ENCODE measurements at places on chromosomes 16 and 17.

DNA sequence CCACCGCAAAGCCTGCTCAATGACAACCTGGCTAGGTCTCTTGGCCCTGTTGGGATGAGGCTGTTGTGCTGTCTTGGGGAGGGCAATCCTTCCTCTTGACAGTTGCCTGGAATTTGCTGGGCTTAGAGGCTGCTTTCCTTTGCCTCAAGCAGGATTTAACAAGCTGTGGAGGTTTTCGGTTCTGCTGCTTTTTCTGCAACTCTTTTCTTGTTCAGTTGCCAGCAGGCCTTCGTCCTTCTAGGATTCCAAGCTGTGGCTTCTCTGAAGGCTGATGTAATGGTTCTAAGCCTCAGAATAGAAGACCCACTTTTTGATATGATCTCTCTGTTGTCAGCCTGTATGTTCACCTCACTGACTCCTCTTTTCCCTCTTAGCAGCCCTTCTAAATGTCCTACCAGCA lies 149.5 kb upstream of the HS3ST4 start:
- no peak for DNase-seq

DNA sequence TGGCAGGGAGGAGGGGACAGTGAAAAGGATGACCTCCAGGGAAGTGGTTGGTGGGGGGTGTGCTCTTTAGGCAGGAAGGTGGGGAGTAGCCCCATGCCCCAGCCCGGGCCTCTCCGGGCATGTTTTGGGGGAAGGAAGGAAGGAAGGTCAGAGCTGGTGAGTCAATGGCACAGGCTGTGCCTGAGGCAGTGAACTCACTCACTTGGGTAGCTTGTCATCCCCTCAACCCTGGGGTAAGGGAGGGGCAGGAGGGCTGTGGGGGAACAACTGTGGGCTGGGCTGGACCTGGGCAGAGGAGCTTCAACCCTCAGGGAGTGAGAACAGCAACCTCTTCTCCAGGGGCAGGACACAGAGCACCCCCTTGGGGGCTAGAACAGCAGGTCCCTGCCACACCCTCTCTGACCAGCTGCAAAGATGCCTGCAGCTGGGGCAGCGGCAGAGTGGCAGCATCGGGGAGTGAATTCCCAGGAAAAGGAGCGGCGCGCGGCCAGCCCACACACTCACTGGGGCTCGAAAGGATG lies 6.3 kb downstream of the CSF3 start:
- DNase-seq: peak; percentile 41

DNA sequence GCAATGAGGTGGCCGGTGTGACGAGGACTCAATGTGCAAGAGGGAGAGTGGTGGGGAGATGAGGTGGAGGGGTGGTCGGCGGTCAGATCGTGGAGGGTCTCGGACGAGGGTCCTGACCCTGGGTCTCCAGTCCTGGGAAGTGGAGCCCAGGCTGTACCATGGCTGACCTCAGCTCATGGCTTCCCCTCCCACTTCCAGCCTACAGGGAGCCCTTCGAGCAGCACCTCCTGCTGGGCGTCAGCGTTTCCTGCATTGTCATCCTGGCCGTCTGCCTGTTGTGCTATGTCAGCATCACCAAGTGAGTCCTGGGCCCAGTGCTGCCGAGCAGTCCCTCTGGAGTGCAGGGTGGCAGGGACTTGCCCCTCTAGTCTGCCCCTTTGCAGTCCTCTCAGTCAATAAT lies 41.8 kb downstream of the IL4R start:
- DNase-seq: peak; percentile 45

DNA sequence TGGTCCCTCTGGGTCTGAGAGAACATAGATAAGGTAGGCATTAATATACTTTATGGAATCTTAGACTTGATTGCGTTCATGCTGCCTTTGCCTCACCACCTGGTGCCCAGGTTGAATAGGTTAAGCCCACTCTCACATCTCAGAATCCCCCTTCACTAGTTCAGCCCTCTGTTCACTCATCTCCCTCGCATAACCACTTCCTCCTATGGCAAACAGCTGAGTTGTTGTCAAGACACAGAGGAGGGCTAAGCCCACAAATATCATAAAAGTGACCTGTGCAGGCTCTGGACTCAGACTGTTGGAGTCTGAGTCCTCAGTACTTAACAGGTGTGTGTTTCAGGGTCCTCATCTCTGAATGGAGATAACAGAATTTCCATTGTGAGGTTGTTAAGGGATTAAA lies 55.7 kb downstream of the GOSR1 start:
- no peak for DNase-seq

DNA sequence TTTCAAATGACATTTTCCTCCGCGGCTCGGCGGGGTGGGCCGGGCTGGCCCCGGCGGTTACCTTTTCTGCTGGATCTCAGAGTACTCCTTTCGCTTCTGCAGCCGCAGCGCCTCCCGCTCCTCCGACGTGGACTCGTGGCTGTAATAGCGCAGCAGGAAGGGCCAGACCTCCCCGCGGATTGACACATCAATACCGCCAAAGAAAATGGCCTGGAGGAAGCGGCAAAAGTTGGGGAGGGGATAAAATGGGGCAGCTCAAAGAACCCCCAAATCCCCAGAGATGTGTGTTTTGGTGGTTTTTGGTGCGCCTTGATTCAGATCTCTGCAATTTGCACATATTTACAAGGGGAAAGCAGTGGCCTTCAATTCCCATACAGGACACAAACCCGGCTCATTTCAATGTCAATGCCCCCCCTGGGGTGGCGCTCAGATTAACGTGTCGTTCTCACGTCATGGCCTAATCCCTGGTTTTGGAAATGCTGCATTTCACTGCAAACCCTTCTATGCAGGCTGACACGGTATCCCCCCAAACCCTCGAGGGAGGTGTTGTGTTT lies 85.9 kb downstream of the TBC1D16 start:
- DNase-seq: no peak

- no peak for DNase-seq
Observed at GRCh38 chr16:25052530-25052929, 37.4 kb upstream of the ARHGAP17 start.

DNA sequence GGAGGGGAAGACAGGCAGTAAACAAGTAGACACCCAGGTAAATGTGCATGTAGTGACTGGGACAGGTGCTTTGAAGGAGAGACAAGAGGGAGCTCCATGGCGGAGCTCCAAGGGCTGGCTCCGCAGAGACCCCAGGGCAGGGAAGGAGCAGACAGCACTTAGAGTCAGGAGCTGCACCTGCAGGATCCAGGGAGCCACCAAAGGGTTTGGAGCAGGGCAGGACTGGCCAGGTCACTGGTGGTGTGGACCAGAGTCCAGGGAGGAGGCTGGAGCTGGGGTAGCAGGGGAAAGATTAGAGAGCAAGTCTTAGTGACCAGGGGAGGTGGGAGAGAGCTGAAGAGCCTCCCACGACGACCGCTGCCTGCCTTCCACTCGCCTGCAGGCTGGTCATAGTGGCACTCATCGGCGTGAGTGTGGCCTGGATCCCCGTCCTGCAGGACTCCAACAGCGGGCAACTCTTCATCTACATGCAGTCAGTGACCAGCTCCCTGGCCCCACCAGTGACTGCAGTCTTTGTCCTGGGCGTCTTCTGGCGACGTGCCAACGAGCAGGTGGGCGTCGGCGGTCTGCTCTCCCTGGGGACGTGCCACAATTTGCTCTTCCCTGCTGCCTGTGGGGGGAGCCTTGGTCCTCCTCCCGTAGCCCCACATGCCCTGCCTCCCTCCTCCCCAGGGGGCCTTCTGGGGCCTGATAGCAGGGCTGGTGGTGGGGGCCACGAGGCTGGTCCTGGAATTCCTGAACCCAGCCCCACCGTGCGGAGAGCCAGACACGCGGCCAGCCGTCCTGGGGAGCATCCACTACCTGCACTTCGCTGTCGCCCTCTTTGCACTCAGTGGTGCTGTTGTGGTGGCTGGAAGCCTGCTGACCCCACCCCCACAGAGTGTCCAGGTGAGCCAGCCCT lies 14.7 kb upstream of the FAM83G start:
- DNase-seq: no peak

GRCh38 chr17:77708049-77708448 lies 250.5 kb upstream of the TNRC6C start:
- no peak for DNase-seq

GRCh38 chr16:46850619-46851555 lies 19.9 kb upstream of the C16orf87 start:
- no peak for DNase-seq

- no peak for DNase-seq
Observed at GRCh38 chr16:83970430-83970815, 2.4 kb downstream of the NECAB2 start.

DNA sequence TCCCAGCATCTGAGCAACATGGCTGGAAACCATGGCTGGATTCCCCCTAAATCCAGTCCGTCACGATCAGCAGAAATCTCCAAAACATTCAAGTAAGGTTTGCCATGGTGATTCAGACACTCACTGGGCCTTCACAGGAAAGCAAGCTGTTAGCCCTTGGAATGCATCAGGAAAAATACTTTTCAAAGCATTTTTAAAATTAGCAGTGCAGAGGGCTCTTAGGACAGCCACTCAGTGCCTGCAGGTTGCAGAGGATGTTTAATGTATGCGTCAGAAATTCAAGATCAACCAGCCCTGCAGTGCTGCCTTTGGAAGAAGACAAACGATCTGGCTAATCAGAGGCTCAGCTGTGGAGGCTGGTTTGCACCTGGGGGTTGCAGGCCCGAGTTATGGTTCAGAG lies 50.3 kb downstream of the FOXL1 start:
- no peak for DNase-seq

GRCh38 chr16:15639061-15639568 lies 3.8 kb downstream of the MARF1 start:
- no peak for DNase-seq

GRCh38 chr16:66001432-66001831 lies 365.1 kb upstream of the CDH5 start:
- DNase-seq: no peak

- DNase-seq: no peak
Observed at GRCh38 chr17:65684631-65685030, 123.2 kb upstream of the AXIN2 start.

- peak; percentile 83 for DNase-seq
Observed at GRCh38 chr17:78013683-78014467, 55.4 kb downstream of the TNRC6C start.

- peak; percentile 33 for DNase-seq
Observed at GRCh38 chr17:57783338-57783742, 38.2 kb upstream of the CCDC182 start.
